ENCODE measurements at places on chromosomes 7 and 10.

DNA sequence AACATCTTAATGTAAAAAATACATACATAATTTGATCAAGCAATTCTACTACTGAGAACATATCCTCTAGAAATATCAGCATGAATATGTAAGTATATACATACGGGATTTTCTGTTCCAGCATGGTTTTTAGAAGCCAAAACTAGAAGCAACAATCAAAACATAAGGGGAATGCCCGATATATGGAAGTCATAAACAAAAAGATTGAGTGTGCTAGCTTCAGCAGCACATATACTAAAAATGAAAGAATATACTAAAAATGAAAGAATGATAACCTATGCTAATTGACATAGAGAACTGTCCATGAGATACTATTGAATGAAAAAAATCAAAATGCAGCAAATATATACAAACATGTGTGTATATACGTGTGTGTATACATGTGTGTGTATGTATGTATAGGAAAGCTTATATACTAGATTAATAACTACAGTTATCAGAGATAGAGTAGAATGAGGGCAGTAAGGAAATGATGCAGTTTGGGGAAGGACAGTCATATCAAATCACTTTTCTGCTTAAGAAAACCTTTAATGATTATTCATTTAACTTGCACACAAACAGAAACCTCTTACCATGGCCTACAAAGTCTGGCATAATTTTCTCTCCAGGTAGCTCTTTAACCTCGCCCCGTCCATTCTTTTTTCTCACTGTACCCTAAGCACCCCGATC lies 72.9 kb downstream of the NPY start:
- DNase-seq, result no peak

DNA sequence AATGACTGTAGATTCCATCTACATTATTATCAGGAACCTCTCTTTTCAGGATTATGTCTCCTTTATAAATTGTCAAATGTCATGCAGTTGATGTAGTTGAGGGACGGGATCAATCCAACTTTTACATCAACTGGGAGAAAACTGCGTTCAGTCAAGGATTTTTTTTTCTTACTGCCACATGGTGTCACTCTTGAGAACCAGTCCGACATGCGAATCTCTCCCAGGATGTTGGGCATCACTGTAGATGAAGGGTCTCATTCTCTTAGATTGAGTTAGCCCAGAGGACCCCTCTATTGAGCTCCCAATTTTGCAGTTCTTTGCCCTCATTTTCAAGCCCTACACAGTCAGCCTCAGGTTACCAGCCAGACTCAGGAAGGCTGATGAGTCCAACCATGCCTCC lies 120.3 kb upstream of the PTPRZ1 start:
- no peak for DNase-seq

DNA sequence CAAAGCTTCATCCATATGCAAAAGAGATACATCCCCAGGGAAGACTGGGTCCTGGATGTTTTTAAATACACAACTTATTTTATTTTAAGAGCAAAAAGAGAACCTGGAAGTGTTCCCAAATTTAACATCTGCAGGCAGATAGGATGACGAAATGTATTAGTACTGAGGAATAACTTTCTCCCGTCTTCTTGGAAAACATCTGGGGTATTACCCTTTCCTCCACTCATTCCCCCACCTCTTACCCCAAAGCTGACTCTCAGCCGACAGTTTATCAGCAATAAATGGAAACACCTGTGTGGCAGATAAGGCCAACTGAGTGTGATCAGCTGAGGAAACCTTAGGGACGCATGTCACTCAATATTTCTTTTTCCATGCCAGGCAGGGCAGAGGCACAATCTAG lies 435.6 kb upstream of the NPVF start:
- DNase-seq, result no peak

DNA sequence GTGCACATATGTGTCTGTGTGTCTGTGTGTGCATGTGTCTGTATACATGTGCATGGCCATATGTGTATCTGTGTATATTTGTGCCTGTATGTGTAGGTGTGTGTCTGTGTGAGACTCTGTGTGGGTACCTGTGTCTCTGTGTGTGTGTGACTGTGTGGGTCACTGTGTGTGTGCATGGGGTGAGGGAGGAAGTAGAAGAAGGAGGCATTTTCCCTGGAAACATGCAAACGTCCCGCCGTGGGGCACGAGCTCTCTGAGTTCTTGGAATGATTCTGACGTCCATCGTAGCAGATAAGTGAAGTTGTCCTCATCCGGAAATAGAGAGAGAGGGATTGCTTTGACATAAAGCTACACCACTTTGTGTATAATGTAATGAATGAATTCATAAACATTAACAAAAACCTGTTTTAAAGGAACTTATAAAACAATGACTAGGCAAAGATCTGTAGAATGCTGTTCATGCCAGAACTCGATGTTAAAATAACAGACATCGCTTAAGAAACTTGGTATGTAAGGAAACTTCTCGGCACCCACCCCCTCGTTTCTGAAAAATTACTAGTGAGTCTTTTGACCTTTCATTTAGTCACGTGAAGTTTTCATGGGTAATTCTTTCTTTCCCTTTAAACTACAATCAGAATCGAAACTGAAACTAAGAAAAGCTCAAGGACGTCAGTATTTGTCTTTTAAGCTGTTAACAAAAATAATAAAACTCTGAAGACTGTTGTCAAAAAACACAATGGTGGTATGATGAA lies 43.6 kb upstream of the KLF6 start:
- peak; percentile 31 for DNase-seq

DNA sequence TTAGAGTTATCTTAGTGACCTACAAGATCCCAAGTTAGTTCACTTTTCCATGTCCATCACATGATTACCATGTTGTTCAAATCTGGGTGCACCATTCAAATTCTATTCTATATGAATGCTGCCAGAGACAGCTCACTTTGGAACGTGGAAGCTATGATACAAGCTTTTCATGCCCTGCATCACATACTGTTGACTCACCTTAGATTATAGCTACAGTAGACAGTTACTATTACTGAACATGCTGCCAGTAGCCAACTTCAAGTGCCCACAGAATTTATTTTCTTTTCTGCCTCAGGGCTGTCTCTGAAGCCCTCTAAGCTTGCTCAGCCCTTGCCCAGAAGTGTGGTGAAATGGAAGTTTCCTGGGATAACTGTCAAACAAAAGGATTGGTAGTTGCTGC lies 231.1 kb downstream of the GPR158 start:
- no peak for DNase-seq

DNA sequence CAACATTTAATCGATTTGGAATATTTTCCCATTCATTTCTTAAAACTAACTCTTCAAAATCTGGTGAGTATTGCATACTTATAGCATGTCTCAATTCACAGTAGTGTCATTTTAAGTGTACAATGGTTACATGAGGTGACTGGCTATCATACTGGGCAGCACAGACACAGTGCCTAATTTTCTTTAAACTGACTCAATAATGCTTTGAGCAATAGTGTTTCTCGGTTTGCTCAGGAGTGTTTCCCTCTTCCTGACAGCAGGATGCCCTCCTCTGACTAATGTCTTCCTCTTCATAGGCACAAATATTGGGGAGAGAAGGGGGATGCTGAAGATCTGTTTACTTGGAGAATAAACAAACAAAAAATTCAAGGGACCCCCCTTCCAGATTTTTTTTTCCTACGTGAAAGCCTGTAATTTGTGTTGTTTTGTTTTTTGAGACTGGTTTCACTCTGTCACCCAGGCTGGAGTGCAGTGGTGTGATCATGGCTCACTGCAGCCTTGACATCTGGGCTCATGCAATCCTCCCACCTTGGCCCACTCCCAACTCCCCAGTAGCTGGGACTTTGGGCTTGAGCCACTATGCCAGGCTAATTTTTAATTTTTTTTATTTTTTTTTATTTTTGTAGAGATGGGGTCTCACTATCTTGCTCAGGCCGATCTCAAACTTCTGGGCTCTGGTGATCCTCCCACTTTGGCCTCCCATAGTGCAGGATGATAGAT lies 2.2 kb downstream of the MRC1 start:
- DNase-seq, result no peak

GRCh38 chr7:50567715-50568261 lies 2.6 kb upstream of the DDC start:
- DNase-seq, result no peak

GRCh38 chr10:47340608-47341170 lies 7.5 kb upstream of the RBP3 start:
- peak; percentile 46 for DNase-seq

- DNase-seq, result no peak
Measured at GRCh38 chr7:94396596-94396995, 1.9 kb downstream of the COL1A2 start.

DNA sequence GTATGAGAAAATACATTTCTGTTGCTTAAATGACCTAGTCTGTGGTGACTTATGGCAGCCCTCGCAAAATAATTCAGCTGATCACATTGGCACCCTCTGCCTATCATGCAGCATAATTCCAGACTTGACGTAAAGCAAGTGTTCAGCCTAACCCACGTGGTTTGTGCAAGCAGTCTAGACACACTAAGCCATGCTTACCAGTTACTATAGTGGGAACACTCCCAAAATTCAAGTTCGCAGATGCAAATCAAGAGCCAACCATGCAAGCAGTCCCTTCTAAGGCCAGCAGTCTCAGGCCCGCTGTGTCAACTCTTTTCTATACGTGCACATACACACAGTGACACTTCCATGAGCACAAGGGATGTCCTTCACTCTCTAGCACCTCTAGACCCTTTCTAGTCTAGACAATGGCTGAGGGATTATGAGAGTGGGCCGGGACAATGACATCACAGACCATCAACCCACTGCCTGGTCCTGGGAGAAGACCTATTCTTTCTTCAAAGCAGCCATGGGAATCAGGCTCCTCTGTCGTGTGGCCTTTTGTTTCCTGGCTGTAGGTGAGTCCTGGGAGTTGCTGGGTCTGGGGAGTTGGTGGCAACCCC lies 29.0 kb upstream of the PRSS1 start:
- DNase-seq, result no peak

DNA sequence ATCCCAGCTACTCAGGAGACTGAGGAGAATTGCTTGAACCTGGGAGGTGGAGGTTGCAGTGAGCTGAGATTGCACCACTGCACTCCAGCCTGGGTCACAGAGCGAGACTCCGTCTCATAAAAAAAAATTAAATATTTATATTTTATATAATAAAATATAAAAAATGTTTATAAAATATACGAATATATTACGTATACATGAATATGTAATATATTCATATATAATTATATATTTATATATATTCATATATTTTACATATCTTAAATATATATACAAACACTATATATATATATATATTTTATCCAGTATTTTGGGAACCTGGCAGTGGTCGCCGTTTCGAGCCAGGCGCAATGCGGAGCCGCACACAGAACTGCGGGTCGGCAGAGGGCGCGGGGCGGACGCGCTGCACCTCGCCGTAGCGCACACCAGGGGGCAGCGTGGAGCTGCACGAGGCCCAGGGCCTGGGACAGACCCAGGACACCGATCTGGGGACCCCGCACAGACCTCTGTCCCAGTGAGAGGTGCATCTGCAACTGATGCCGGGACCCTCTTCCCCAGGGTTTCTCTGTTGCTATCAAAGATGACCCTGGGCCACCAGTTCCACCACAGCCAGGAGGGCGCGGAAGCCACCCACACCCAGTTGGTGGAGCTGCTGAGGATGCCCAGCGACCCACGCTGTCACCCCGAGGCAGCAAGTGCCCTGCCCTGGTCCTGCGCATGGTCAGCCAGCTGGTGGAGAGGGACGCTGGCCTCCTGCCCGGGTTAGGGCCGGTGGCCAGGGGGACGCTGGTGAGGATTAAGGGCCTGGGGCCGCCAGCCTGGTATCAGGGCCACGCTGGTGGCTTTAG lies 22.7 kb downstream of the AP5Z1 start:
- peak; percentile 86 for DNase-seq

GRCh38 chr10:100341953-100342626 lies 4.9 kb upstream of the SCD start:
- no peak for DNase-seq

DNA sequence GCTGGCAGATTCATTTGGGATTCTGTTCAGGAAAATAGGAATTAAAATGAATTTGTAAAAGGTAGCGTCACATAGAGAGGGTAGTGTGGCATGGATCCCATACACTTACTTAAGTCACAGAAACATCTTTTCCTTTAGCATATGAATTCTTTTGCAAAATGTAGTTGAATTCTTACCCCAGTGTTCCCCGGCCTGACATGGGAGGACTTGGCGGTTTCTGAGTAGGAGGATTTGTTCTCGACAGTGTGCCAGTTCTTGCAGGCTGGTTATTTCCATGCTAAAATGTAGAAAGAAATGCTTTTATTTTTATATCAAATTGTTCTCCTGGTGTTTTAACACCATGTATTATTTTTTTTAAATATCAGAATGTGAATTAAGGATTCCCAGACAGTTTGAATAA lies 72.6 kb downstream of the PDSS1 start:
- no peak for DNase-seq

DNA sequence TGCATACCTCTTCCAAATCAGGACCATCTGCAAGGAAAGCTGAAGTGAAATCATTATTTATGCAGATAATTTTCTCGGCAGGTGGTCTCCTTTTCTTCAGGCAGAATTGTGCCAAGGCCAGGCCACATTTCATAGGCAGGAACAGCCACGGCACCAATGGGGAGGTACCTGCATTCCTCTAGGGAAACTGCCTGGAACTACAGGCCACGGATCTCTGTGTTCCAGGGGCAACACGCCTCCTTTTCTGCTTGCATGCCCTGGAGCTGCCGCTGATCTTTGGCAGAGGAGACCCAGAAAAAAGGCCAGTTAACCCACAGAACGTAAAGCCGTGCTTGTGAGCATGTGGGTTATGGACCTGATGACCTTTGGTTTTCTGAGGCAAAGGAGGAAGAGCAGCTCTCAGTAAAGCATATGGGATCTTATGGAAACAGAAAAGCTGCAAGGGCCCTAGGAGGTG lies 111.2 kb upstream of the KIAA1217 start:
- DNase-seq, result no peak

All from GM12892 (cell line).